T-helper 9 cell (primary cell): ENCODE measurements at places on chromosomes 13 and 19.

DNA sequence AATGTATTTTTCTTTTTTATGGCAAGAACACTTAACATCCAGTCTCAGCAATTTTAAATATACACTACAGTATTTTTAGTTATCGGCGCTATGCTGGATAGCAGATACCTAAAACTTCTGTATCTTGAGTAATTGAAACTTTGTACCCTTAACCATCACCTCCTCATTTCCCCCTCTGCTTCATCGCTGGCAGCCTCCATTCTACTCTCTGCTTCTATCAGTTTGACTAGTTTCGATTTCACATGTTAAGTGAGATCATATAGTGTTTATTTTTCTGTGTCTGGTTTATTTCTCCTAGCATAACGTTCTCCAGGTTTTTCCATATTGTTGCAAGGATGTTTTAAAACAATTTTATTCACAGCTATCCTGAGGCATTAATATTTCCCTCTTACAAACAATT is 340.8 kb upstream of the SLC10A2 start:
- no peak for DNase-seq

GRCh38 chr13:28268800-28269223 is 130.5 kb downstream of the PAN3 start:
- no peak for DNase-seq

- no peak for DNase-seq
These were observed 31.7 kb downstream of the GAS6 start for GRCh38 chr13:113832205-113832604.

GRCh38 chr13:102610296-102610895 is 13.6 kb downstream of the TPP2 start:
- no peak for DNase-seq

GRCh38 chr19:45423033-45423588 is 606 bp downstream of the ERCC1 start:
- peak; percentile 73 for DNase-seq

DNA sequence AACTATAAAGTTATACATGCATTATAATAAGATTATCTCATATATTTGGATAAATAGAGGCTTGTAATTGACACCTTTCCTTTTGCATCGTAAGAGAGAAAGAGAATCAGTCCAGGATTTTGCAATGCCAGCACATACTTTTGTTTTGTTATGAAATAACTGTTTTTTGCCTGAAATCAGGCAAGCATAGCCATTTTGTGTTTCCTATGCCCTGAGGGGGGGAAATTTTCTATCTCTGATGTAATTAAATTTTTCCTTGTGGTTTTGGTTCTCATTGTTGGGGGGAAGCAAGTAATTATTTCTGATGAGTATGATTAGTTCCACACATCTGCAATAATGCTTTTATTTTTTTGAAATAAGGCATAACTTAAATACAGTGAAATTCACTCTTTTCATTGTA is 229.4 kb downstream of the NDFIP2 start:
- no peak for DNase-seq

- no peak for DNase-seq
These were observed 7.0 kb downstream of the ZSCAN5C start for GRCh38 chr19:56209091-56209490.

DNA sequence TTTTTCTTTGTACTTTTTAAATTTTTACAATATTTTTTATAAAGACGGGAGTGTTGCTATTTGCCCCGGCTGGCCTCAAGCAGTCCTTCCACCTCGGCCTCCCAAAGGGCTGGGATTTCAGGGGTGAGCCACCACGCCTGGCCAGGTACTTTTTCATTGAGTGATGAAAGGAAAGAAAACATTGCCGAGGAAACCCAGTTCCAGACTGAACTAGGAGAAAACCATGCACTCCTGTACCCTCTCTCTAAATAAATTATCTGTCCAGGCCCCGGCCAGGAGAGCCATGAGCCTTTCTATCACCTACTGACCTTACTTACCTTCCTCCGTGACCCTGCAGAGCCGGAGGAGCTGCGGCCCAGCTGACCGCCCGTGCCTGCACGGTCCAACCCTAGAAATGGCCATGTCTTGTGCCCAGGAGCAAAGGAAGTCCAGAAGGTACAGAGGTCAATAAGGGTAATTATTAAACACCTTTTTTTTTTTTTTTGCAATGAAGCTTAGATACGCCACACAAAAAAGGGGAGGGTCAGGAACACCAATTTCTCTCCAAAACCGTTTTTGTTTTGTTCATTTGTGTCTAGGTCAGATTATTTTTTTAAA is at the start of gene SLC7A9:
Gene SLC7A9, minus strand, starts transcription at position 399 of the 597 bp plus-strand sequence. CDS start 1,233 bp downstream, outside the sequence.
- DNase-seq, result no peak
